ENCODE measurements at places on chromosomes 13 and 19.

DNA sequence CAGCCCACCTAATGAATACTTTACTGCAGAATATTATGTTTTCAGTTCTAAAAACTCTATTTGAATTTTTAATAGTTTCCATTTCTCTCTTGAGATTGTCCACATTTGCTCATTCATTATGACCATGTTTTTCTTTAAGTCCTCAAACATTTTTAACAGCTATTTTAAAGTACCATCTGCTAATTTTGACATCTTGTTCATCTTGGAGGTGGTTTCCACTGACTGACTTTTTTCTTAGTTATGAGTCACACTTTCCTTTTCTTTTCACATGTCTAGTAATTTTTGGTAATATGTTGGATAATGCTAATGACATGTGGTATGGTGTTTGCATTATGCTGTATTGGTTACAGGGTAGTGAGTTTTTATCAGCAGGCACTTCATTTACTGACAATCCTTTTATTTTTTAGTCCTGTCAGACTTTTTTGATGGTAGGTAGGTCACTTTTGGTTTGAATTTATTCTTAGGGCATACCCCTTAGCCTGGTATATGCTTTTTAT lies 15.4 kb upstream of the ESD start:
- no peak for DNase-seq

DNA sequence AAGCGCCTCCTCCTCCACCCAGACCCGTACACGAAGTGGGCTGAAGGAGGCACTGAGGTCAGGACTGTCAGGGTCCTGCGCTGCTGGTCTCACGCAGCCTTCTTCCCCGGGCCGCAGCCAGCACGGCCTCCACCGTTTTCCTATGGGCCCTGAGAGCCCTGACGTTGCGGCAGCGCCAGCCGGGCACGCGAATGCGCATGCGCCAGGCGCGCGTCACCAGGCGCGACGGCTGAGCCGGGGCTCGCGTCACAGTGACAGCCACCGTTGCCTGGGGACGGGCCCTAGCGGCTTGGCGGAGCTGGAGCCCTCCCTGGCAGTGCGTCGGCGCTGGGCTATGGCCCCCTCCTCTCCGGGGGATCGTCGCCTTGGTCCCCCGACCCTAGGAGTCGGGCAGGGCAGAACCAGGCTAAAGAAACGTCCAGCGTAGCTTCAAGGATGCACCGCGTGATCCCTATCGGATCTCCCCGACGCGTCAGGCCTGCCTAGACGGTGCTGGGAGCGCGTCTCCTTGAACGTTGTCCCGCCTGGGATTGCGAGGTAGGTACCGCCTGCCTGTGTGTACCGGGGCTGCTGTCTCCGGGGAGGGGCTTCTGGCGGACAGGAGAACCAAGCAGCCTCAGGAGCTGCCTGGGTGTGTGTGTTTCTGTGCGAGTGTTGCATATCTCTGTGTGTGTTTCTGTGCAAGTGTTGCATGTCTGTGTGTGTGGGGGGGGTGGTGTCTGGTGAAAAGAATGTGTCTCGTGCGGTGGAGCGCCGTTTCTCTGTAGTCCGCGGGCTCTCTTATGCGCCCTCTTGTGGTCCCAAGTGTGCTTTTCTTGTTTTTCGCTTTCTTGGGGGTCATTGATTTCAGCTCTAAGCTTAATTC lies 43.2 kb downstream of the ZNF571 start:
- peak; percentile 39 for DNase-seq

- DNase-seq = no peak
These were observed 91.7 kb downstream of the SERP2 start for GRCh38 chr13:44465318-44465717.

- no peak for DNase-seq
These were observed 10.9 kb upstream of the S1PR4 start for GRCh38 chr19:3167533-3168272.

DNA sequence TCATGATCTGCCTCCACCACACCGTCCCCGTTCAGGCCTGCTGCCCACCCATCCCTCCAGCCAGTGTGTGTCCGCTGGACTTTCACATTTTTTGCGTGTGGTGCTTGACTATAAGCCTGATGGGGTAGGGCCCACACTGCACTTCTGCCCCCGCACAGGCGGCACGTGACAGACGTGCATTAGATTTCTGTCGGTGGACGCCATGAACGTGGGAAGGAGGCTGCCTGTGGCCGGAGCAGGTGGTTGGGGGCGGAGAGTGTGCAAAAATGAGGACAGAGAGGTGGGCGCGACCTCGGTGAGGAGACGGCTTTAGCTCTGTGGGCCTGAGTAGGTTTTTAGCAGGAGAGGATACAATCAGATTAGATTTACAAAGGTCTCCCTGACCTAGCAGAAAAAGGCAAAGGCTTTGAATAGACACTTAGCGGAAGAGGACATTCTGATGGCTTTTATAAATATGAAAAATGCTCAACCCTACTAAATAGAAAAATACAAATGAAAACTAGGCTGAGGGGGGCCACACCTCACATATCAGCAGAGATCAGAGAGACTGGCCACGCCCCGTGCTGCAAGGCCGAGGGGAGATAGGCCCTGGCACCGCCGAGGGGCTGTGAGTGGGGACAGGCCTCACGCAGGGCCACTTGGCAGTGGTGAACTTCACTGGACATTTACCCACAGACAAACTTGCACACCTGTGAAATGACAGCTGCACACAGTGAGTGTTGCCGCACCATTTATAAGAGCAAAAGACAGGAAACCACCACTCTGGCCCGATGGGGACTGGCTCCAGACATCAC lies 25.4 kb downstream of the PAK4 start:
- DNase-seq = no peak

DNA sequence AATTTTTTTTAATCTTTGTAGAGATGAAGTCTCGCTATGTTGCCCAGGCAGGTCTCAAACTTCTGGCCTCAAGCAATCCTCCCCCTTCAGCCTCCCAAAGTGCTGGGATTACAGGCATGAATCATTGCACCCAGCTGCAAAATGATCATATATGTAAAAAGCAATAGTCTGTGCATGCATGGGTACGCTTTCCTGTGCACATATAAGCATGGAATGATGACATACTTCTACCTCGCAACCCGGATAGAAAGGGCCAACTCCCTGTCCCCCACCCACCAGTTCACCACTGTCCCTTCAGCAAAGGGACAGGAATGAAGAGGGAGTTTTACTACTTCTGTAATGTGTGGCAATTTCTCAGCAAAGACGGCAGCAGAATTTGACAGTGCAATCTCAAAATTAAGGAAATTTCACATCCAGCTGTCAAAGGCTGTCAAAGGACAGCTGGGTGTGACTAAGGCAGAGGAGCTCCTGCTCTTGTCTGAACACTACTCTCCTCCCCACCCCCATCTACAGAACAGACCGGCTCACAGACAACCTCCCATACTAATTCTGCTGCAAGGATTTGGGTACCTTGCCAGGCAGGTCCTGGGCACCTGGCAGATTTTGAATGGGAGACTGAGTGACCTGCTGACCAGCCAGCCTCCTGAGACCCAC lies 95.6 kb downstream of the TSHZ3 start:
- DNase-seq = no peak

DNA sequence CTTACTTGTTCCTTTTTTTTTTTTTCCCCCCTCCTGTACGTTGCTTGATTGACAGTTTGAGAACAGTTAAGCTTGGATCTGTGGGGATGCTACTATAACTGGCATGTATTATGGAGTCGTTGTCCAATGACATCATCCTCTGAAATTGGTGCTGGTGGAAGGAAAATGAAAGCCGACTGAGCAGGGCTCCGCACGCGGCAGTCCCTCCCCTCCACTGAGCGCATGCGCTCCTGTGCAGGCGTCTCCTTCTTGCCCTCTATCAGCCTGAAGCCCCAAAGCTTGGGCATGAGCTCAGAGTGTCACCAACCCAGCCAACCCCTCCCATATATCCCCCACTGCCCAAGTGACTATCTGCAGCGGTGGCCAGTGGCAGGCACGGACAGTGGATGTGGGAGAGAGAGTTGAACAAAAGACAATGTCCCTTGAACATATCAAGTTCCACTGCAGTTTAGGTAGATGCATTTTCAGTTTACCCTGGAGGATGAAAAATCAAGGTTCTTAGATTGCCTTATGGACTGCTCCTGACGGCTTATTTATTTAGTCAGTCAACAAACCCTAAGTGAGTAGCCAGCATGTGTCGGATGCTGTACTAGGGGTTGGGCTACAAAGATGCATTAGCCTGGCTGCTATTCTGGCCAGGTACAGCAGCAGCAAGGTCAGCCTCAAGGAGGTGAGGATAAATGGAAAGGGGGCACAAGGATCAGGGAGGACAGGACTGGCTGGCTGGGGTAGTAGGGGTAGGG lies 20.8 kb downstream of the MBNL2 start:
- no peak for DNase-seq

GRCh38 chr19:35083691-35084508 lies 31.7 kb upstream of the FXYD3 start:
- DNase-seq = no peak

- DNase-seq = no peak
These were observed 10.8 kb upstream of the RANBP3 start for GRCh38 chr19:5988517-5989387.

DNA sequence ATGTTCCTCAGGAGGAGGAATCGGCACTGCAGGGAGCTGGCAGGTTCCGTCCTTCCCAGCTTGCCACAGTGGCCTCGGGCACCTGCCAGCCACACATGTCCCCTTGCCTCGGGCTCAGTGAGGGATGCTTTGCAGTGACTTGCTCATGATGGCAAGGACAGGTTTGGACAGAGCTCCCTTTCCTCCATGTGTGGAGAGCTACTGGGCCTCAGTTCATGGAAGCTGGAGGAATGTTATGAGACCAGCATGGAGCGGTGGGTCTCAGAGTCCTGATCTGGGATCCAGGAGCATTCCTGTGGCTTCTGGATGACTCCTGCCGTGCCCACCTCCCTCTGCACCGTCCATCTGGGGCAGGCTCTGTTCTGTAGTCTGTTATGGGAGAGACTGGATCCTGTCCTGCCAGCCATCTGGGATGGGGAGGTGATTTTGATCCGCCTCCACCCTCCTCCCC lies 59.2 kb downstream of the SIPA1L3 start:
- DNase-seq = no peak

DNA sequence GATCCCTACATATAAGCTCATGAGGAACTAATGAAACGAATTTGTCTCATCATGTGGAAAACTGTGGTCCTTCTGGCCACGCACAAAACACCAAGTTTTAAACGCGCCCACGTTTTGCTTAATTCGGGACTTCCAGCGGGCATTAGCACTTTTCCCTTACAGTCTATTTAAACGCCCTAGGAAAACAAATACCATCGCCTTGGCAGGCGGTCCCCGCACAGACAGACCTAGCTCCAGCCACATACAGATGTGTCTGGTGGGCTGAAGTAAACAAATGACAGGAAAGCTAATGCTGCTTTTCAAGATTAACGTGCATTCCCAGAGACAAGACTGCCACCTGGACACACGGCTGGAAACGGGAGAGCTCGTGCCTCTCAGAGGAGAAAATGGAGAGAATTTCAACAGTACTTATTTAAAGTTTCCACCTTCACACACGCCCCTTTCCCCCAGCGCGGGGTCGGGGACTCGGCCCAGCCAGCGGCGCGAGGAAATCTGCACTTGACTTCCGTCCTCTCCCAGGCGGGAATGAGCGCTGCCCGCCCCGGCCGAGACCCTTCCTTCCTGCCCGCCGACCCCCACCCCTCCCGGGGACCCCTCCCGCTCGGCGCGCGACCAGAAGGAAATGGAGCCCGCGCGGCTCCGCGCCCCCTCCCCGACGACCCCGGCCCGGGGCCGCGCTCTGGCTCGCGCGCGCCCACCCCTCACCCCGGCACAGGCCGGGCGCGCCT lies 931 bp downstream of the USP12 start:
- DNase-seq = peak; percentile 37

DNA sequence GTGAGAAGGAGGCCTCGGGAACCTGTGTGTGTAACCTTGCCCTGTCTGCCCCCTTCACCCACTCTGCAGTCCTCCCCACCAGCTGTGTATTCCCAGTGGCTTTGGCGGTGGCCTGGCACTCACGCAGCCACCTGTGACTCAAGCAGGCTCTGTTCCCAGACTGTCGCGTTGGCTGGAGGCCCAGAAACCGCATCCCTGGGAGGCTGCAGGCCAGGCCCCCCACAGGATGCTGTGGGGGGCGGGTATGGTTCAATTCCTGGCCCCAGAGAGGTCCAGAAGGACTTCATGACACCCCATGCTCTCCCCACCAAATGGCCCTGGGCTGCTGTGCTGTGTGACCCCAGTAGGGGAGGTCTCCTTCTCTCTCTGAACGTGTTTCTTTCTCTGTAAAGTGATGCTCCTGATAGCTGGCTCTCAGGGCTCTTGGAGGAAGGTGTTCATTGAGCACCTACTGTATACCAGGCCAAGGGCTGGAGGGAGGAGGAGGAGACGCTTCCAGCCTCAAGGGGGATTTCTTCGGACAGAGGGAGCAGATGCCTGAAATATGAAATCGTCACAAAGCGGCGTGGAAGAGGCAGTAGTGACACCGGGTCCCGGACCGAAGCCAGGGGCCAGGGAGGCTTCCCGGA lies 1.9 kb upstream of the LINGO3 start:
- no peak for DNase-seq

DNA sequence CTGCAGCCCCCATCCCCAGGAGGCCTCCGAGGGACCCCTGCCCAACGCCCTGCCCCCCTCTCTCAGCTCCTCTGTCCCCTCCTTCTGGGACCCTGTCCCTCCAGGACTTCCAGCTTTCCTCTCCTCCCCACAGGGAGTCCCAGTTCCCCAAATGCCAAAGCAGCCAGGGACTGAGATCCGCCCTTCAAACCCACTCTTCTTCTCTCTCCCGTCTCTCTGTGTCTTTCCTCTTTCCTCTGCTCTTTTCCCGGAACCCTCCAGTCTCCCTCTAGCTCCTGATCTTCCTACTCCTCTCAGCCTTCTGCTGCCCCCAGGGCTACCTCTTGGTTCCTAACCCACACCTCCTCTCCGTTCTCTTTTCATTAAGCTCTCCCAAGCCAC lies 377 bp downstream of the CA11 start:
- no peak for DNase-seq

DNA sequence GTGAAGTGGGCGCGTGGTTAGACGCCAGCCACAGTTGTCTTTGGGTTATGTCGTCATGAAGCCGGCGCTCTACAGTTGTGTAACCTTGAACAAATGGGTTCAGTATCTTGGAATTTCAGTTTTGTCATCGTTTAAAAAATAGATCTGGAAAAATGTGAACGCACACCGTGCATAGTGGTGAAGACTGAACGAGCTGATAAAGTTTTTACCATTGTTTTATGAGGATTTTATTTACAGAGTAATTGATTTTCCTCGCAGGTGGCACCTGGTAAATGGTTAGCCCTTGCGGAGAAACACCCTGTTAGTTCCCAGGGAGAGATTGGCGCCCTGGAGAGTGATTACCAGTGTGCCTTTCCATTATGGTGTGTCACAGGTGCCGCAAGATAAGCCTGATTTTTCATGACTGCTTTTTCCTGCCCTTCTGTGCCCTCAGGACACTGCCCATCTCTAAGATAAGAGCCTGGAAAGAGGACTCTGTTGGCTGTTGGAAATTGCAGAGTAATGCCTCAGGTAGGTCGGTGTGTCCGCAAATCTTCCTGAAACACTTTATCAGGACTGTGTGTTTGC lies 577 bp downstream of the ZNF181 start:
- no peak for DNase-seq

DNA sequence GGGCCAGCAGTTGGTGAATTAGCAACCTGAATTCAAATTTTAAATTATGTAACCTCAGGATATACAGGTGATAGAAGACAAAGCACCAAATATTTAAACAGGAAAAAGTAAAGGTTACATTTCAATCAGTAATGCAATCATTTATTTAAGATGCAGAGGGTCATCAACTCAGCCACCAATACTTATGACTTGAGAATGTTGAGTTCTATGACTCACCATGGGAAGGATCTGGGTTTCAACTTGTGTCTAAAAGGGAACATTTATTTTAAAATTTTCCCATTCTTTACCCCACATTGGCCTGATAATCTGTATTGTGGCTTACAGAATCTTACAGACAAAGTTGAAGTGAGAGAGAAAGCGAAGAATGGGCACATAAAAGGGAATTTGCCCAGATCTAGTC lies 418.0 kb downstream of the NDFIP2 start:
- no peak for DNase-seq

GRCh38 chr19:13102666-13103580 lies at the start of gene LYL1:
Gene LYL1 (minus strand): TSS chr19:13102858. CDS start chr19:13101171, 1,687 bp downstream.
- DNase-seq = no peak
